ENCODE measurements at places on chromosomes 3 and 15.

GRCh38 chr15:81886591-81886990, 159.2 kb downstream of the MEX3B start:
- no peak for DNase-seq

DNA sequence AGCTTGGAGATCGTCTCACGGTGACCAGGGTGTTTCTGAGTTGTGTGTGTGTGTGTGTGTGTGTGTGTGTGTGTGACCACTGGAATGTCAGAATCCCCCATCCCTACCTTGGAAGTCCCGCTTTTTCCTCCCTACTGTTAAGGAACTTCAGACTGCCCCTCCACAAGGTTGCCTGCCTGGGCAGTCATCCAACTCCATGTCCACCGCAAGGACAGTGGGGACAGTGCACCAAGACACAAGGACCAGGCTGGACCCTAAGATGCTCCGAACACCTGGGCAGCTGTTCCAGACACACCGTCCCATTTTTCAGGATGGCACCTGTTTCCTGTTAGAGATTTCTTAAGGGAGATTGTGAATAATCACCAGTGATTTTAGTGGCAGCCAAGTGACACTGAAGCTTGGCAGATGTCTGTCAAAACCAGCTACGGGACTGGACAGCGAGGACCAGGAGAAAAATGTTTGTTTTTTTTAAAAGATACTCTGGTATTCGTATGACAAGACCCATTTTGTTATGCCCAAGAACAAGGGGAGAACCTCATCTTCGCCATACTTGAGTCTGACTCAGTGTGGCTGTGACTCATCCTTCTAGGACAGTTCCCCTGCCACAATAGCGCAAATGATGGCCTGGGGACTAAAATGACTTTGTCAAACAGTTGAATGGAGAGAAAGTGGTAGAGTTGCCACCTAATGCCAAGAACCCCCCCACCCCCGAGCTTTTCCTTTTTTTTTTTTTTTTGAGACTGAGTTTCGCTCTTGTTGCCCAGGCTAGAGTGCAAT, 15.5 kb downstream of the PAQR9 start:
- DNase-seq = peak; percentile 51

GRCh38 chr3:2540115-2540514, 441.4 kb downstream of the CNTN4 start:
- no peak for DNase-seq

DNA sequence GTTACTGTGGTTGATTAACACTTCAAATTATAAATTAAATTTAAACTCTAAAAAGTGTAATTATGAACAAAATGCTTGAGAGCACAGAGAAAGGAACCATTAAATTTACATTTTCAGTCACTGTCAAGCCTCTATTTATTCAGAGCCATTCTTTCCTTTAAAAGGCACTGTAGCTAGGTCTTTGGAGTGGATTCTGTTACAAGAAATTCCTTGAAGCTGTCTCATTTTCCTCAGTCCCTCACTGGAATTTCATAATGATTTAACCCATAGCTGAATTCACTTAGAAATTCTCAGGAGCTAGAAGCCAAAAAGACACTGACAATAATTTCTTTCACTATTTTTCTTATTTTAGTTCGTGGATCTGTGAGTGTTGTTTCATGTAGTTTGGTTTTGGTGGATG, 81.2 kb upstream of the TCF12 start:
- no peak for DNase-seq

DNA sequence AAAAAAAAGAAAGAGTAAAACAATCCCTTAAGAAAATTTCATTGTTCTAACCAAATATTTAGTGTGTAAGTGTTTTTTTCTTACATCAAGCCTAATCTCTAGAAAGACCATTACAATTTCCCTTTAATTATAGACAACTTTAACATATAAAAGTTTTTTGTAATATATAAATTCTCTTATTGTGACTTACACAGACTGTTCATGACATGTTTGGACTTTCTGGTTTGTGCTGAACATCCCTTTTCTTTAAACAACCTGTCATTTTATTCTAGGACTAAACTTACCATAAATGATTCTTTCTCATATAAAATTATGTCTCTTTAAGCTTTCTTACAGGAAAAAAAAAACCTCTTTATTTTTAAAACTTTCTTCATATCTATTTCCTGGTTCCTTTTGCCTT, 13.0 kb upstream of the BTLA start:
- no peak for DNase-seq

DNA sequence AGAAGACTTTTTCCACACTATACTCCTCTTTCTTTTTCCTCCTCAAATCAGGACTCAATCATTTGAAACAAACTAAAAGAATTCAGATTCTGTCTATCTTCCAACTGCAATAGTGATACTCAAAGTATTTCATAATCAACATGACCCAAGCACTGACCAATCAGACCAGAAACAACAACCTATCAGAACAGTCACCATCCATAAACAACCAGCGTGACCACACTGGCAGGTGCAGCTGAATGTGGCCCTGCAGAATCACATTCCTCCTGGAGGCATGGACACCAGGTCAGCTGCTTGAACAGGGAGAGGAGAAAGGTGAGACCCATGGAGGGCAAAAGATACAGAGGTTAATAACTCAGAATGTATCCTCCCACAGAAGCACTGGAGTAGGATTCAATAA, 13.3 kb downstream of the HRG start:
- DNase-seq = no peak

DNA sequence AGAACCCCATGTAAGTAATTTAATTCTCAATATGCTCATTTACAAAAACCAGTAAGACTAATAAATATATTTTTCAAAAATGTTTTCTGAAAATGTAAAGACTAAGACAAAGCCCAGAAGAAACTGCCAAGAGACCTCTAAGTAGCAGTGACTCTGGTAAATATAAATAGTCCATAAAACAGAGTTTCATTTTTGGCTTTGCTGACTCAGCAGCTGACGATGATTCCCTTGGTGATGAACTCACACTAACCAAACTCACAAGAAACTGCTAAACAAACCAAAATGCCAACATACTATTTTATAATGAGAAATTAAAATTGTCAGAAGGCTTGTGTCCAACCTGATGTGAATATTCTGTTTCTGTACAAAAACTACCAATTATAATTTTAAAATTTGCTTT, 31.5 kb upstream of the IMPG2 start:
- no peak for DNase-seq

DNA sequence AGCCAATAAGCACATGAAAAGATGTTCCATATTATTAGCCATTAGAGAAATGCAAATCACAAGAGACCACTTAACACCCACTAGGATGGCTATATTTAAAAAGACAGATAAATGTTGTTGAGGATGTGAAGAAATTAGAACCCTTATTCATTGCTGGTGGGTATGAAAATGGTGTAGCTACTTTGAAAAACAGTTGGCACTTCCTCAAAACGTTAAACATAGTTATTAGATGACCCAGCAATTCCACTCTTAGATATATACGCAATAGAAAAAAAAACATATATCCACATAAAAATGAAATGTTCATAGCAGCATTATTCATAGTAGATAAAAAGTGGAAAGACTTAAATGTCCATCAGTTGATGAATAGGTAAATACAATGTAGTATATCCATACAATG, 47.1 kb upstream of the TERB2 start:
- DNase-seq = no peak

DNA sequence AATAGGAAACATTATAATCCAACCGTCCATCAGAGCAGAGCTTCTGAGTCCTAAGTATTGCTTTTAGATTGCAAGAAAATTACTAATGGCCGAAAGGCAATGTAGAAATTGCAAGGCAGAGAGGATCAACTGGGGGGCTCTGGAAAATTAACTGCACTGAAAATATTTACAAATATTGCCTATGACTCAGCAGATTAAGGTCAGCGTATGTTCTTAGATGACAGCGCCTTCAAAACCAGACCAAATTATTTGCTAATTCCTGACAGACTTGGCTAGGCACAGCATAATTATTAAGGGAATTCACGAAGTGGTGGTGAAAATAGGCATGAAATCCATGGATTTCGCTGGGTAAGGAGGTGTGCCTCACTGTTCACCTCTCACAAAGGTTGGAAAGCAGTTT, 947.7 kb downstream of the TUSC7 start:
- DNase-seq = no peak

DNA sequence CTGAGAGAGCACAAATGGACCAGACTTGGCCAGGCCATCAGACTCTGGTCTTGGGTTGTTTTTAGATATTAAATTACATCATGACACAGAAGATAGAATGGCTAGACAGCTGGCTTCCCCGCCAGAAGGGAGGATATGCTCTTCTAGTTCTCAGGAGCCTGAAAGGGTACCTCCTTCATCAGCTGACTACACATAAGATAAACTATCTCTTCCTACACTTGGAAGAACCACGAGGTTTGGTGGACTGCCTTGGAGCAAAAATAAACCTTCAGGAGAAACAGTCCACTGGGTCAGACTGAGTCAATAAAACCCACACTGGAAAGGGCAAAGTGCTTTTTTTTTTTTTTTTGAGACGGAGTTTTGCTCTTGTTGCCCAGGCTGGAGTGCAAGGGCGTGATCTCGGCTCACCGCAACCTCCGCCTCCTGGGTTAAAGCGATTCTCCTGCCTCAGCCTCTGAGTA, 26.3 kb upstream of the DYNC1LI1 start:
- DNase-seq = no peak

DNA sequence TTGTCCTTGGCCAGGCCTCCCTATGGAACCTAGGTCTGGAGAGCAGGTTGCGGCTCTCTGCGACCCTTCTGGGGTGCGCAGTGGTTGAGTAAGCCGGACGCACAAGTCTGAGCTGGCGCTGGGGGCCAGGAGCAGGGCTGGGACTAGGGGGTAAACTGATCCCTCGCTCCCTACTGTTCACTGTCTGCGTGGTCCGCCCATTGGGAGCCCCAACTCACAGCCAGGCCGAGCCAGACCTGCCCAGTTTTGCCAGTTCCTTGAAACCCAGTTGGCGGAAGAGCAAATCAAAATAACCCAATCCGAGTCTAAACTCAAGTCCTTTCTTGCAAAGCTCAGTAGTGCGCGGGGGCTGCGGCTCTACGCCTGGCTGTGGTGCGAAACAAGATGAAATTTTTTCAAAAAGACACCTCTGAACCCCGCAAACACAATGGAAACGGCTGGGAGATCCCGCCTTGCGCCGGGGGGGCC, 17.5 kb downstream of the RGMA start:
- no peak for DNase-seq

DNA sequence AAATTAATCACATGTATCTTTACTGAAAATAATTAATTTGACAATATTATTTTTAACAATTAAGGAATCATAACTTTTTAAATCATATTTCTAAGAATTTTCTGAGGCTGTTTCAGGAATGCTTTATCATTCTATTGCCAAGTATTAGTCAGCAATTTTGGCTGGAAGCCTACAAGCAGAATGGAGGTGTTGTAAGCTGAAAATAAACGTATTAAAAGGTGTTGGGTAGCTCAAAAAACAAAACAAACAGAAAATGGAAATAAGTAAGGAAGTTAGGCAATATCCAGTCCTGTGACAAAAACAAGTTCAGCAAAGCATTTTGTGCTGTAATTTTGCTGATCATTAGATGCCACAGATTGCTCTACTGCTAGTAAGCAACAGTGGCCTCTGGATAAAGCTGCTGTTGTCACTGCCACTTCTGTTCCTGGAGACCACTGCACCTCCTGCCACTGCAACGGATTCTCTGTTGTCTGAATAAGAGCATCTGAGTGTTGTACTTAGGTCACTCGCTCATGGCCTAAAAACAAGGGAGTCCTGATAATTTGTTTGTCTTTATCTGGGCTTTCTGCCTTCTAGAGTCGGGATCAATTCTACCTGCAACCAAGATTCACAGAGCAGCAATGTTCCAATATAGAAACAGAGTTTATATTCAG, 63.5 kb upstream of the SLITRK3 start:
- no peak for DNase-seq

DNA sequence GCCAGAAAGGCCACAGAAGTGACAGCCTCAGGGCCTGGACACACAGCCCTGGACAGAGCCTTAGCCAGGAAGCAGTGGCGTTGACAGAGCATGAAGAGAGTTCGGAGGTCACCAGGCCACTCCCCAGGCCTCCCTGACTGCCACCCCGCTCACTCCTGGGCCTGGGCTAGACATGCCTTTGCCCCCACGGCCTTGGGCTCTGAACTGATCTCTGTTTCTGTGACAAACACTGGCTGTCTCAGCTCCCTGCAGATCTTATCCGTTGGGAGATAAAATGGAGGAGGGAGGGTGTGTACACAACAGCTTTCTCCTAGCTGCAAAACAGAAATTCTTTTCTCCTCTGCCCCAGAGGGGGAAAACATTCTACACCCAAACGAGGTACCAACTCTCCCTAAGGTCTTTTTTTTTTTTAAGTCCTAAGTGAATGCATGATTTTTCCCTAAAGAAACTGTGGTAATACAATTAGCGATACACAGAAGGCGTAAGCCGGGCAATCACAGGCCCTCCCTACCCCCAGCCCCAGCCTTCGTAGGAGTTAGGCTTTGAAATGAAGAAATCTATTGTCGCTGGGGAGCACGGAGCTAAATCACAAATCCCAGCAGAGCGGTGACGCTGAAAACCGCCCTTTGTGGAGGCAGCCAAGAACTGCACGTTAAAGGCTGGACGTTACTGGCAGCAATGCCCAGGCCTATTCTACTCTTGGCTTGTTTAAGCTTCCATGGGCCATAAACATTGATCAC, 45.0 kb downstream of the SRGAP3 start:
- DNase-seq = no peak

GRCh38 chr3:4719046-4719501, 225.9 kb downstream of the ITPR1 start:
- no peak for DNase-seq

DNA sequence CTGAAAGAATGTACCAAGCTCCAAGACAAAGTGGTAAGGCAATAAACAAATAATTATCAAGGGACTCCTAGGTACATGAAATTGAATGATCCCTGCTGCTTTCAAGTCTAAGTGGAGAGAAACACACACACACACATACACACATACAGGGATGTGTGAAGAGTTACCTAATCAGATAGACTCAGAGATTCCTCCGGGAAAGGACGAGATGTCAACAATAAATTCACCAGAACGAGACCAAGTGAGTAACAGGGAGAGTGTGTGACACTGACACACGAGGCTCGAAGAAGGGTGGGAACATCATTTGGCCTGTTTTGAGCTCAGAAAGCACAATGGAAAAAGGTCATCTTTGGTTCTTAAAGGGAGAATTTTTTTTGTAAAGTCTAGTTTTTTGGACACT, 13.4 kb downstream of the LRIG1 start:
- DNase-seq = no peak

DNA sequence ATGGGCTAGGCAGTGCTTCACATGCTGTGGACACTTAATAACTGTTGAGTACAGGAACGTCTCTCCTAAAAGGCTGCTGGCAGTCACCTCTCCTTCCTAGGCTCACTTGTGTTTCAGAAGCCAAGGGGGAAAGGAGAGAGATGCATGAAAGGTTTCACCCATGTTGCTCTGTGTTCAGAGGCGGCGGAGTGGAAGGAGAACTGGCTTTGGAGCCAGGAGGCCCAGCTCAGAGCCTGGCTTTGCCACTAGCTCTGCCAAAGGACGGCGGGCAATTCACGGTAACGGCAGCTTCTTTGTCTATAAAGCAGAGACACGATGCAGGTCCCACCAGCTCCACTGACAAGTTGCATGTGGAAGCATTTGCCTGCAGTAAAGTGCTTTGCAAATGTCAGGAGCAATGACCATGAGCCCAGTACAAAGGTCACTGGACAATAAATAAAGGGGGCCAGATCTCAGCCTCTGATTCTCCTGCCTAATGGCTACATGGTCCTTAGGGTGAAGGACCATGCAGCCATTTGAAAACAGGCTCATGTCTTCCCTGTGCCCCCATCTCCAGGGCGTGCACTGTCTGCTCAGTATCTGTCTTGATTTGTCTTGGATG, 171.7 kb upstream of the TLE3 start:
- no peak for DNase-seq

- DNase-seq = no peak
These were observed 70.8 kb downstream of the TMCC1 start for GRCh38 chr3:129822679-129823078.
